ENCODE measurements at places on chromosomes 2 and 18. TPM values are rescaled to one million over a fixed set of nuclear protein-coding genes. Genes with fewer than 3 reads are reported as not detected.
A peak's percentile ranks its signal among the peaks of the same experiment; 100 is the strongest.

Gene IGFBP5
- total RNA-seq = not detected

GRCh38 chr18:13452871-13453680, 234.5 kb downstream of the LDLRAD4 start:
- no peak for DNase-seq

Gene SESTD1
- 21.4 TPM for total RNA-seq

DNA sequence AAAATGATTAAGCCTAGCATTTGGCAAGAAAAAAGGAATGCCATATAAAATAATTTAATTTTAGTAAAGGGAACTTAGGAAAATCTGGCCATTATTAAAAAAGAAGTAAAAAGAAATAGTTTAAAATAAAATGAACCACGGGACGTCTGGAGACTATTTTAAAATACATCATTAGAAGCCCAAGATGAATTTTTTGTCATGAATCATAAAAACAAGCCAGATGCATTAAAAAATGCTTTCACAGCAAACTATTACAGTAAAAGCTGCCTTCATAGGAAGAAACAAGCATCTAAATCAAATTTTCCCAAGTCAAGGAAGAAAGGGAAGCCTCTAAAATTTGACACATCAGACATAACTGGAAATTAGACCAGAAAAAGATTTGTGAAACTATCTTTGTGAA, 33.0 kb downstream of the COL5A2 start:
- DNase-seq = no peak

Gene WIPF1
- 183 TPM for total RNA-seq

Gene TMEM200C
- not detected for total RNA-seq

Gene ZNF396
- 1.1 TPM for total RNA-seq

GRCh38 chr18:74598350-74599001, 806 bp downstream of the ZNF407 start:
- DNase-seq = peak; percentile 70

GRCh38 chr2:53234548-53234903, 533.1 kb upstream of the CHAC2 start:
- DNase-seq = no peak

Gene CHN1
- total RNA-seq = not detected

DNA sequence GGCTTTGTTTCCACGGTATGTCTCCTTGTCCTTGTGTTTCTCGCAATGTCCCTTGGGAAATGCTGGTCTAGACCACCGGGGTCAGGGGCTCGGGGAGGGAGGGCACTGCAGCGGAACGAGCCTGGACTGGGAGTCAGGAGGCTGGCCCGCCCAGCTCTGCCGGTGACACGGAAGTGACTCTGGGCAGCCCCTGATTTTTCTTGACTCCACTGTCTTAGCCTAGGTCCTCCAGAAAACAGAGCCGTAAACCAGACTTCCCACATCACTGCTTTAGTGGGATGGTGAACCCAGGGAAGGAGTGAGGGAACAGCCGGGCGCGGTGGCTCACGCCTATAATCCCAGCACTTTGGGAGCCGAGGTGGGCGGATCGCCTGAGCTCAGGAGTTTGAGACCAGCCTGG, 144.2 kb downstream of the ASB1 start:
- no peak for DNase-seq

GRCh38 chr2:222813177-222813843, 47.5 kb upstream of the ACSL3 start:
- no peak for DNase-seq

DNA sequence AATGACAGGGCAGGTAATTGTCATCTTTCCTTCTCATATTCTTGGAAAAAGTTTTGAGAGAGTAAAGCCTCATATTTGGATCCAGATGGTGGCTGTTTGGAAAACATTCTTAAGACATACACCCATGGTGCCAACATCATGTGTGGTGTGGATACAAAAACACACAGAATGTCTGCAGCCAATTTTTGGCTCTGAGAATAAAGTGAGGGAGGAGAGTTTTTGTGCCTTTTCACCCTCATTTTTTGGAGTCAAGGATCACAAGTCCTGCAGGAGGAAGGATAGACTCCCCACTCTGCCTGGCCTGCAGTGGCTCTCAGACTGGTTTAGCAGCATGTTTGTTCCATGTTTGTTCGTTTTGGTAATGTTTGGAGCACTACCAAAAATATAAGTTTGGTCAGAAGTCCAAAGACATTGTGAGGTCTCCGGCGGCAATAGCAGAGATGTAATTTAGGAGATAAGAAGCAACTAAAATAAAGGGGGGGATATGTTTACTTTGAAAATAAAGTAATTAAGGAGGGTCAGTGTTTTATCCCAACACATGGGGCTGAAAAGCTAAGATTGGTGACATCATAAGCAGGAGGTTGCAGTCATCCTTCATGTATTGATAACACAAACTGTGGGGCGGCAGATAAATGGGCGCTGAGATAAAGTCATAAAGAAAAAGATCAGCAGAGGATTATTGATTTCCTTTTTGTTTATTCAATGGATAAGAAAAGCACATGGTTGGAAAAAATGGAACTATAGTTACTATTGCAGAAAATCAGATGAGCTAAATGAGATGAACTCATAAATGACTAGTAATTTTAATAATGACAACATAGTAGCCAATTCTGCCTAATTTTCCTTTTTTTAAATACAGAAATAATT, 655 bp downstream of the NOSTRIN start:
- DNase-seq = no peak

GRCh38 chr2:74930811-74931486, 27.5 kb upstream of the POLE4 start:
- DNase-seq = no peak

DNA sequence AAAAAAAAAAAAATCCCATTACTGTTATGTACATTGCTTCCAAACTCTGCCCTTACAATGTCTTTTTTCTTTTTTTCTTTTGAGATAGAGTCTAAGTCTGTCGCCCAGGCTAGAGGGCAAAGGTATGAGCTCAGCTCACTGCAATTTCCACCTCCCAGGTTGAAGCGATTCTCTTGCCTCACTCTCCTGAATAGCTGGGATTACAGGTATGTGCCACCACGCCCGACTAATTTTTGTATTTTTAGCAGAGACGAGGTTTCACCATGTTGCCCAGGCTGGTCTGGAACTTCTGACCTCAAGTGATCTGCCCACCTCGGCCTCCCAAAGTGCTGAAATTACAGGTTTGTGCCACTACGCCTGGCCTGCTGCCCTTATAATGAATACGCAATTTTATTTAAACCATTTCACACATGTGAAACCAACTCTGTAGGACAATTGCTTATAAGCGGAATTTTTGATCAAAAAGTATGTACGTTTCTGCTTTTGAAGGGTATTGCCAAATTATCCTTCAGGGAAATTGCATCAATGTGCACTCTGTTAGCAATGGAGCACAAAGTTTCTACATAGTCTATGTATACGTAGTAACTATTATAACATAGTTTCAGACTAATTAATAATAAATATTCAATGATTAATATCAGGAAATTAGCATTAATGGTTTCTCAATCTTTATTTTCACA, 55.7 kb upstream of the ACTR3 start:
- no peak for DNase-seq

GRCh38 chr2:181241366-181241765, 215.8 kb upstream of the ITGA4 start:
- DNase-seq = no peak

DNA sequence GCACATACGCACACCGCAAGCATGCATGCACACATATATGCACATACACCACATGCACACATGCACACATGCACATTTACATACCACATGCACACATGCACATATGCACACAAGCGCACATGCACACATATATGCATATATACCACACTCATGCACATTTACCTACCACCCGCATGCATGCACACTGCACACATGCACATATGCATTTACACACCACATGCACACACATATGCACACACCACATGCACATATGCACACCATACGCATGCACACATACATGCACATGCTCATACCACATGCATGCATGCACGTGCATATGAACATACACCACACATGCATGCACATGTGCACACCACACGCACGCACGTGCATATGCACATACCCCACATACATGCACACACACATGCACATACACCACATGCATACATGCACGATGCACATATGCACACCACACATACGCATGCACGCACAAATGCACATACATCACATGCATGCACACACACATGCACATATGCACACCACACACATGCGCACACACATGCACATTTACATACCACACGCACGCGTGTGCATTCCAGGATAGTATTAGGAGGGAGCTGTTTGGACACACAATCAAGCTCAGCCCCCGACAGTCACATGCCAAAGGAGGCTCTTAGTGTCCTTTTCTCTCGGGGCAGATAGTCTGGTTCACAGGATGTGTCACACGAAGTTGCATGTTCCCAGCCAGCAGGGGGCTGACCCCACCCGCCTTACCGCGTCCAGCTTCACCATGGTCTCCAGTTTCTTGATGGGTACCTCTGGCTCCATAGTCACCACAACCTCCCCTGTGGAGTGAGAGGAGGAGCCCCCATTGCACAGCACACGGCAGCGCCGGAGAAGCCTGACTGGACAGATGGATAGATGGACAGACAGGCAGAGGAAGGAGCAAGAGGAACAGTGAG, 5.9 kb downstream of the OTOF start:
- no peak for DNase-seq

GRCh38 chr2:74043345-74044329, 58.9 kb downstream of the TET3 start:
- DNase-seq = no peak

Gene TIGD1
- total RNA-seq = 18.5 TPM

Gene ABHD3
- 185 TPM for total RNA-seq

Gene UGT1A8
- not detected for total RNA-seq

Gene SOX11
- 14.8 TPM for total RNA-seq

Gene OST4
- total RNA-seq = 253 TPM

DNA sequence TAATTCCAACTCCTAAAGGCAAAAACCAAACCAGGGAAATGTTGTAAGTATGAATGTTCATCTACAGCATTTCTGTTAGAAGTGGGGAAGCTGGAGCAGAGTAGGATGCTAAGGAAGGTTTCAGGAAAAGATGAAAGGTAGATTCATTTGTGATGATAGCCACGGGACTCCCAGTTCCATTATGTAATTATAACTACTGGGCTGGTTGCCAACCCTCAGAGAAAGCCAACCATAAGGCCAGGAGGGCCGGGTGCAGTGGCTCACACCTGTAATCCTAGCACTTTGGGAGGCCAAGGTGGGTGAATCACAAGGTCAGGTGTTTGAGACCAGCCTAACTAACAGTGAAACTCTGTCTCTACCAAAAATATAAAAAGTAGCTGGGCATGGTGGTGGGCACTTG, 288.9 kb upstream of the ETAA1 start:
- DNase-seq = no peak

GRCh38 chr2:216887138-216887537, 27.3 kb upstream of the TNP1 start:
- DNase-seq = no peak

GRCh38 chr2:18861951-18862350, 272.6 kb upstream of the NT5C1B start:
- DNase-seq = no peak

Gene ACTR2
- 431 TPM for total RNA-seq

- no peak for DNase-seq
Measured at GRCh38 chr2:158191076-158191895, 89.6 kb downstream of the UPP2 start.

Data from OCI-LY7 (cell line).